ENCODE measurements at places on chromosomes 2 and 18. TPM values are rescaled to one million over a fixed set of nuclear protein-coding genes. Genes with fewer than 3 reads are reported as not detected.

DNA sequence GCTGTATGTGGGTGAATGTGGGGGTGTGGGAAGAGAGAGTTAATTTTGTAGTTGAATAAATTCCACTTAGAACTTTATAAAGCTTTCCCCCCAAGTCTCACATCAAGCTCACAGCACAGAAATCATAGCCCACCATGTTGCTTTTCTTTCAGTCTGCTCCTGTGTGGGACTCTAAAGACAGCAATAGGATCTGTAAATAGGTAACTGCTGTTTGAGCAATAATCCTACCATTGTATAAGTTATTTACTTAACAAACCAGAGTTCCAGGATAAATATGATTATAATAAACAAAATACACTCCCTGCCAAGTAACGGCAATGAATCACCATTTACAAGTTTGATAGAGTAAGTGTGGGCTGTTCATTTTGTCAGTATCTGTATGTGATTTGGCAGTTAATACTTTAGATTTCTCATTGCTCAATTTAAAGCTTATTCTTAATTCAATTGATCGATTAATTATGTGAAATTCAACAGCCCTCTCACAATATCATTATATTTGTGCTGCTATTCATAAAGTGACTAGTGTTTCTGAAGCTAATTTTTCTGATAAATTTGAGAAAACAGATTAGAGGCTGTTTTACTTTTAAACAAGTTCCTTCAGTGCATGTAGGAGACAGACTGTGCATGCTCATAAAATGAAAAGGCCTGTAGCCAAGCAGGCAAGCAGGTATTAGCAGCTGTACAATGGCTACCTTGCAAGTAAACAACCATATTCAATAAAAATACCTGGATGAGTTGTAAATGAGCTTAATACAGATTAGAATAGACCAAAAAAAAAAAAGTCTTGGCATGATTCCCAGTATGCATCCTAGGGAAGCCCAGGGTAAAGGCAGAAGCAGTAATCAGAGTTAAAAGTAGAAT is 142.7 kb downstream of the PDE11A start:
- no peak for DNase-seq

- peak; percentile 34 for DNase-seq
These were observed 27.8 kb upstream of the ID2 start for GRCh38 chr2:8654041-8654440.

GRCh38 chr2:85435220-85435958 is 16.9 kb downstream of the SH2D6 start:
- no peak for DNase-seq

DNA sequence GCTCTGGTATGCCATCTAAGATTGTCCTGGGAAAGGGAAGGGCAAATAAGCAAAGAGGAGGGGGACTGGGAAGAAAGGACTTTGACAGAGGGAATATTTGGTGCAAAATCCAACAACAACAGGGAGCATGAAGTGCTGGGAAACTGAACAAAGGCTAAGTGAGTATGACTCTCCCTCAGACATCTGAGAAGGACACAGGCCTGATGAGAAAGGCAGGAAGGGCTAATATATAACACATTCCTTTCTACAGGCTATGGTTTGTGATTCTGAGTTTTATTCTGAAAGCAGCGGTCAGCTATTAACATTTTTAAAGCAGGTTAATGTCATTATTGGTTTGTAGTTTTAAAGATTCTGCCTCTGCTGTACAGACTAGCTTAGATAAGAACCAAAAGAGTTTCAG is 1579.5 kb downstream of the LRP1B start:
- DNase-seq: no peak

DNA sequence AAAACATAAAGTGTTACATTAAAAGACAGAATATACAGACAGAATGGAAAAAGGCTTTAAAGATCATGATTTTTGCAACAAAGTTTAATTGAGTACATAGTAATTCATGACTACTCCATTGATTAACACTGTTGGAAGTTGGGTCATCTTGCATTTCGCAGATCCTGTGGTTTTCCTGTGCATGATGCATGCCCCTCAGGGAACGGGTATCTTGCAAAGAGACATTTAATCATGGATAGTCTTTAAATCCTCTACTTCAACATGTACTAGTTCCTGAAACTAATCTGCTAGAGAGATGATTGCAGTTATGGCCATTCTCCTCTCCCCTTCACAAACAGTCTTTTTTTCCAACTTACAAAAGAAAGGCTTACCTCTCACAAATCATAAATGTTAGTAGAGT is 155.6 kb upstream of the DSEL start:
- no peak for DNase-seq

DNA sequence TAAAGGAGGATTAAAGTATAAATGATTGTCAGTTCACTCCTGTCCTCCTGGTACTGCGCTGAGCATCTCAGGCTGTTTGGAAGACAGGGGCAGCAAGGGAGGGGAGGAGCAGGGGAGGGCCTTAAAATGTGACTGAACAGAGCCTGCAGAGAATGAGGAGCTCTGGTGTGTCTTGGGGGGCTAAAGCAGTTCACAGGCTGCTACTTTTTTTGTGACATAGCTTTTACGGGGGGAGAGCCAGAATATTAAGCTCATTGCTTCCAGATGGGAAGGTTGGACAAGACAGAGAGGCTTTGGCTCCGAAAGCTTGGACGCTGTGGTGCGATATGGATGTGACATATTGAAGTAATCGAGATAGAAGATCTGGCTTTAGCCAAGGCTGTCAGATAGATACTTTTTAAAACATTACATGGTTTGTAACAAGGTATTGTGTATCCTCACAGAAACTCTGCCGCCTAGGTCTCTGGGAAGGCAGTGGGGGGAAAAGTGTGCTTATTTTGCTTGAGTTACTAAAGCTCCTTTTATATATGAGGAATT is 40.5 kb downstream of the RDH14 start:
- no peak for DNase-seq

DNA sequence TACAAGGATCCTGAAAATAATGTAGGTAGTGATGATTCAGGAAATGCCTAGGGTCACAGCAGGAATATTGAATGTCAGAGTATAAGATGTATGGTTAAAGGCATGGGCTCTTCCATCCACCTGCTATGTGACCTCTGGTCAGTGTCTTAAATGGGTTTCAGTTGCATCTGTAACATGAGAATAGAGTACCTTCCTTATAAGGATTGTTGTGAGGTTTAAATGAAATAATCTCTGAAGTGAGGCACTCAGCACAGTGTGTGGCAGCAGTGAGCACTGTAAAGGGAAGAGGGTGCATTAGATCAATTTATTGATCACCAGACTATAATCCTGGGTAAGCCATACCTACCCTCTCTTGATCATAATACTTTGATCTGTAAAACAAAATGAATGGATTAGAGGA is 319.1 kb downstream of the SLC4A3 start:
- DNase-seq: no peak

DNA sequence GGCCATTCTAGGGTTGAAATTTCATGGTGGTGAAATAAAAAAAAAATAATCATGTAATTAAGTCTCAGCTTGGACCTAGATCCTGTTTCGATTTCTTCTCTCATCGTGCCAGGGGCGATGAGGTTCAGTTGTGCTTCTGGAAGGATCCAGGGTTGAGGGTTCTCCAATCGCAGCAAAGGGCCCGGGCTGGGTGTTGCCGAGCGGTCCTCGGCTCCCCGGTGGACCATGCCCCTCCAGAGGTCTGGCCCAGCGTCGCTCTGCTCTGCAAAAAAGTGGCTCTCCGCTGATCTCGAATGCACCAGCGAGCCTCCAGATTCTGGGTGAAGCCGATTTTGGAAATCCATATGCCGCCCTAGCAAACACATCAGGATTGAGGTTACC is 39.0 kb downstream of the EN1 start:
- DNase-seq: no peak

- DNase-seq: no peak
These were observed 787 bp downstream of the SOCS6 start for GRCh38 chr18:70289351-70290312.

DNA sequence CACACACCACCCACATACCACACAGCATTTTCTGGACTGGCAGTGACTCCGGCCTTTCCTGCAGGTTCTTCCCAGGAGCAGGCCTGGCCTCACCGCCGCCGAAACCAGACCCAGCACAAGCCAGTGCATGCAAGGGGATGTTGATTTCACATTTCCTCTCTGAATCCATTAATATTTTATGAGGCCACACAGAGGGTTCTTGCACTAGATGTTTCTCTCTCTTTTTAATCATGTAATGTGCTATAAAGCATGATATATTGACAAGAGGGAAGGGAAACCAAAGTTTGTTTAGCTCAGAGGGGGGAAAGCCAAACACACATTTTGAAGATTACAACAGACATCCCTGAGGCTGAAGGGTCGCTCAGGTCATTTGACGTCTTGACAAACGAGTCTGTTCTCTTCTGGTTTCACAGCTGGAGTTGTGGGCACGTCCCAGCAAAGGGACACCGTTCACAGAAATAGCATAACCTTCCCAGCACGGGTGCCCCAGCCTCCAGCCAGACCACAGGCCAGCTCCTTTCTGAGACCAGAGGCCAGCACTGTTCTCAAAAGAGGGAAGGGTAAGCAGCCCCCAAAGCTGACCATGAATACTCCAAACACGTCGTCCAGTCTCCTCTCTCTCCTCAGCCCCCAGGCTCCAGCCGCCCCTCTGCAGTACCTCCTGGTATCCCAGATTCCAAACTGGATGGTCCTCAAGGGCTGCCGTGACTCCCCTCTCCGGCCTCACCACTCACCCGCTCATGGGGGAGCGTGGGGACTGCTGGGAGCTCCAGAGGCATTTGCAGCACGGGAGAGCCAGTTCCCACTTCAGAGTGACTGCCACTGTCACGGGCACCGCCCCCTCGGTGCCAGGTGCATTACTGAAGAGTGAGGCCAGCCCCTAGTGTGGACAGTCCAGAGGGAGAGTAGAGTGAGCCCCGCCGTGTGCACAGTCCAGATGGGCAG is 340.3 kb upstream of the SALL3 start:
- no peak for DNase-seq

Gene NRP2
- 0.59 TPM for total RNA-seq

Gene CDH2
- total RNA-seq: 0.23 TPM

Gene TTN
- 9.2 TPM for total RNA-seq

Gene NOL4
- not detected for total RNA-seq

Gene AFF3
- total RNA-seq: 5.2 TPM

Gene COL6A3
- 13.6 TPM for total RNA-seq

Gene TMEM163
- not detected for total RNA-seq

Data from activated naive CD4-positive, alpha-beta T cell treated with anti-CD3 and anti-CD28 coated beads, Interleukin-2, amount 50 U/mL, for 72 hours (primary cell).